ENCODE measurements at places on chromosomes 7 and 10.

- DNase-seq, result no peak
These were observed 4.7 kb downstream of the ZDHHC6 start for GRCh38 chr10:112442063-112442462.

DNA sequence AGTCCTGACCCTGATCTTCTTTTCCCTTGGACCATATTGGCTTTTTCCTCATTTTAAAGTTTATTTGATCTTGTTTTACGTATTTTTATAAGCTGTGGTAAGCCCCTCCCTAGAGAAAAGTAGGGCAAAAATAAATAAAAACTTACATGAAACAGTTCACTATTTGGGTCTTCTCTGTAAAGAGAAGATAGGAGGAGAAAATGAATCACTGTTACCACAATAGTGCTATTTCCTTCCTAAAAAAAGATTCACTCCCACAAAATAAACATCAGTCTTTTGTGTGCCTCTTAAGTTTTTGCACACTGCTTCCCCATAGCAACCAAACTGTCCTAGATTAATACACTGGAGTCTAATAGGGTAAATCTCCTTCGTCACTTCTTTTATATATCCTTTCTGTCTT lies 1.4 kb upstream of the SVIL start:
- DNase-seq, result no peak

- DNase-seq, result no peak
These were observed 256.6 kb downstream of the USP6NL start for GRCh38 chr10:11354823-11355222.

GRCh38 chr10:110392868-110393740 lies 88.4 kb upstream of the SMNDC1 start:
- DNase-seq, result peak; percentile 60

GRCh38 chr7:66557214-66558200 lies 71.2 kb upstream of the KCTD7 start:
- peak; percentile 84 for DNase-seq

DNA sequence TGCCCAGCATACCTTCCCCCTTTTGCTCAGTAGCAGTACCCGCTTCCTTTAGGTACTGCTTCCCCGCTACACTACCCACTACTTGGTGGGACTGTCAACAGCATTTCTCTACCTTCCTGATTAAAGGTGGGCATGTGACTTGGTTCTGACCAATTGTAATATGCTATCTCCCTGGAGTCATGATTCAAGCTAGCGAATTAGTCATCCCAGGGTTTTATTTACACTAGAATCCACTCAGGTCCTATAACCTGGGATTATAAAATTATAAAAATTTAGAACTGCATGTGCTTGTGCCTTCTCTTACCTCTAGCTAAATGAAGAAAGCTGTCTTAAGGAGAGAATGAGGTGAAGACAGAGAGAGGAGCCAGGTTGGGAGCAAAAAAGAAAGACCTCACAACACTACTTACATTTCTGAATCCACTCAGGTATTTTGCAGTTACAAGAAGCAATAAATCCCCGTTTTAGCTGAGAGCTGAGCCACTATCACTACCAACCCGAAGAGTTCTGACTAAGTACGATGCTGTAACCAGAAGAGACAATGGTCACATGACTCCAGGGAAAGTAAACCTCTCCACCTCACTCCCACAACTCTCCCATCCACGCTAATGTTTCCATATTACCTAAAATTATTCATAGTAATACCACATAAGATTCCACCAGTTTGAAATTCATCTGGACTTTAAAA lies 9.7 kb downstream of the GBX1 start:
- DNase-seq, result no peak

DNA sequence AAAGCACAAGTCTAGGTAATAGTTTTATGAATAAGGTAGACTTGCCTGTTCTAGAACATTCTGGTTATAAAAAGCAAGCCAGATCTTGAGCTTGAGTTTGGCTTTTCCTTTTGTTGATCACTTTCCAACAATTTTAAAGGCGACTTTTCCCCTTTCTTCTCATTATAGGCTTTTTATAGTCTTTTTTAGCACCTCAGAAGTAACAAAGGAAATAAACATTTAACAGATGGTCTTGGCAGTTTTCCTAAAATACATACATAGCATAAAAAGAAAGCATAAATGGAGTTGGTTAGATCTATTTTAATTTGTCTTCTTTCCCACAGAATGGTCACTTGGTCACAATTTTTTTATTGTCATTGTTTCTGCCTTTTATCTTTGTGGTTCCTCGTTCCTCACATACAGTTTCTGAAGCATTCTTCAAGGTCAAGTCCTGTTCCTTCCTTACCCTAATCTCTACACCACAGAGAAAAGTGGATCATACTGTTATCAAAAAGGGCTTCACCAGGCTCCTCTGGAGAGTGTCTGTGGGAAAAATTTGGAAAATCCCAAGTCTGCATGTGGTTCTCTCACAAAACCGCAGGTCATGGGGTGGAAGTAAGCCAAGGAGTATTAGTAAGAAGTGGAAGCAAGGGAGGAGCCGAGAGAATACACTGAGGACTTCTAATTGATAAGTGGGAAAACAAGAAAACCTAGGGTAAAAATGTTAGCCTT lies 31.3 kb downstream of the THNSL1 start:
- no peak for DNase-seq

DNA sequence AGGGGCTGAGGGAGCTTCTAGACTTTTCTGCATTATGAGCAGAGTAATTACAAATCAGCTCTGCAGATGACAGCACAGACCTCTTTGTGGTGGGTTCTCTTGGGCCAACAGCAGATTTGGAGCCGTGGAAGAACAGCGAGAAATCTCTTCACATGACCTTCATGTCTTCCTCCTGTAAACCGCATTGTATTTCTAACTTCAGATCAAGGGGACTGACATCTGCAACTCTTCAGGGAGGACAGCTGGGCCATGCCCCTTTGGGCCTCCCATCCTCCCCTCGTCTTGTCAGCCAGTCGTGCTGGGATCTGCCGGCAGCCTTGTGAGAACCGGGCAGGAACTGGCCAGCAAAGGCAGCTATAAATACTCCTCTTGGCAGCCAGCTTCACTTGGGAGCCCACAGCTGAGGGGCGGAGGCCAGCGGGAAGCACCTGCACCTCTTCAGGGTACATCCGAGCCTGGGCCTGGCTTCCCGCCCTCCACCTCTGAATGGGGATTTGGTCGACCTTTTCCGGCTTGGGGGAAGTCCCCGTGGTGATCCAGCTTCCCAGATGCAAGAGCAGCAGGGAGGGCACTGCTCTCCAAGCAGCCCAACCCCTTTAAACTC lies 54.7 kb downstream of the STEAP1B start:
- peak; percentile 74 for DNase-seq

DNA sequence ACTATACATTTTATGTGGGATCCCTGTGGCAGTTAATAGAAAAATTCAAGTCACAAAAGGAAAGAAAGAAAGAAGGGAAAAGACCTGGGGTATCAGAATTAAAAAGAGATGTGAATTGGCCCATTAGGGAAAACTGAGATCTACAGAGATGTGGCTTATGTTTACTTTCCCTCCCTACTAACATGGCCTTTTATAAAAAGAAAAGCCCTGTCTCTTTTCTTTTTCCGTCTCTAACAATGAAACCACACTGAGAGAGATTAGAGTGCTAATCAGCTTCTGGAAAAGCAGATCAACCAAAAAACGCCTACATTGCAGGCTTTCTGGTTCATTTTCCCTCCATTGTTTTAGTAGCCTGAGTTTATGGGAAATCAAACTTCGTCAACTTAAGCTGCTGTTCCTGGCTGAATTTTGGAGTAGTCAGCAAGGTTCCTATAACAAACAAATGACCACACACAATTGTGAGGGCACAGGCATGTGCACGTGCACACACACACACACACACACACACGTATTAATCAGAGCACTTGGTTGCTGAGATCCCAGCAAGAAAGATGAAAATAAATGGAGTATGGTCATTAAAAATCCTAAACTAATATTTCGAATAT lies 235.1 kb downstream of the SORCS1 start:
- DNase-seq, result no peak

GRCh38 chr7:140635345-140635744 lies 5.3 kb downstream of the DENND2A start:
- no peak for DNase-seq

DNA sequence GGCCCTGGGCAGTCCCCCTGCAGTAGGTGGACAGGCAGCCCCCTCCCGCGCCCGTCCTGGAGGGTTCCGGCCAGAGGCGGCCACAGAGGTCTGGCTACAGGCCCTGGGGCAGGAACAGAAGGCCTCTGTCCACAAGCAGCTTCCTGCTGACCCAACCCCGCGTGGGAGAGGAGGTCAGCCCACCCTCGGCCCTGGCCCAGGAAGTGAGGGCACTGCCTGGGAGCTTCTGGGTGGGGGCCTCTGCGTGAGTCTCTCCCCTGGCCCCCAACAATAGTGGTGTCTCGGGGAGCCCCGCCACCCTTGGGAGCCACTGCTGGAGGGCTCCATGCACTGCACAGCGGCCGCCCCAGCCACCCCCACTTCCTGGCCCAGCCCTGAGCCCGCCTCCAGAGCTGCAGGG lies 4.7 kb downstream of the MICALL2 start:
- DNase-seq, result no peak

DNA sequence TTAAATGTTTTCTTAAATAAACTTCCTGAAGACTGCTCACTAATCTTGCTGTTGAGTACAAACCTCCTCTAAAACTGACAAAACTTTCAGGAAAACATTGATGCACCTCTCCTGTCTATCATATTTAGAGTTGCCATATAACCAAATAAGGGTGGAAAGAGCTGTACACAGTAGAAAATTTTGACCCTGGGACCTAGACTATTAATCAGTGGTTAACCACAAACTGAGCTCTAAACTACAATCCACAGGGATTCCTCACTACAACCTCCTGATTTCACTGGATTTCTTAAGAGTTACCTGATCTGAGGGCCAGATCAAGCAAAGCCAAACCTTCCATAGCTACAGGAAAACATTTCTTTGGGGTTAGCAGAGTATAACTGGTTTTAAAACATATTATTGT lies 39.9 kb upstream of the WNT16 start:
- no peak for DNase-seq

- no peak for DNase-seq
These were observed 31.3 kb upstream of the SMC3 start for GRCh38 chr10:110535958-110536891.

DNA sequence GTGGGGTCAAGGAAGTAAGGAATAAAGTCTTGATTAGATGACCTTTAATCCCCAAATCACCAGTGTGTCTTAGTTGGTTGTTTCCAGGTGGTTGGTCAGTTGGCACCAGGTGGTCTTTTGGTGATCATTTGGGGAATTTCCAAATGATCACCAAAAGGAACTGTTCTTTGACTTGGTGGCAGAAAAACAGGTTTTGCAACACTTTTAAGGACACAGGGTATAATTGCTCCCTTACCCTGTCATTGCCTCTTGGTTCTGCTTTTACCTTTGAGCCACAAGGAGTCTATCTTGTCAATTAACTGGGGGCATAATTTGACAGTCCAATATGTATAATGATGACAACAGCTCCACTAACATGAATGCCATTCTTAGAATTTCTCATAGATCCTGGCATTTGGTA lies 104.2 kb downstream of the ADK start:
- no peak for DNase-seq

DNA sequence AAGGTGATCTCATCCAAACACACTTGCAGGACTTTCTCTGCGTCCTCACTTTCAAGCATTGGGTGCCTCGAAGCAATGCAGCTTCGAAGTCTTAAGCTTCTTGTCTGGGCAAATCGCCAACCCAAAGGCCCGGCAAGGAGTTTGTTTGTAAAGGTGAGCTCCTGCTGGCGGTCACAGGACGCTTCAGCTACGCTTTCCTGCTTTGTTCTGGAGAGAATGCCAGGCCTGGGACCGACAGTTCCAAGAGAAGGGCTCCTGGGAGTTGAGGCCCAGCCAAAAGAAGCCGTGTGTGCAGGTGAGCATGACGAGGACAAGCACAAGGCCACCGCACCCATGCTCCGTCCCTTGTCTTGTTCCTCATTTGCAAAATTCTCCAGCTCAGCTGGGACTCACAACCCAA lies 106.6 kb upstream of the DOCK1 start:
- no peak for DNase-seq

DNA sequence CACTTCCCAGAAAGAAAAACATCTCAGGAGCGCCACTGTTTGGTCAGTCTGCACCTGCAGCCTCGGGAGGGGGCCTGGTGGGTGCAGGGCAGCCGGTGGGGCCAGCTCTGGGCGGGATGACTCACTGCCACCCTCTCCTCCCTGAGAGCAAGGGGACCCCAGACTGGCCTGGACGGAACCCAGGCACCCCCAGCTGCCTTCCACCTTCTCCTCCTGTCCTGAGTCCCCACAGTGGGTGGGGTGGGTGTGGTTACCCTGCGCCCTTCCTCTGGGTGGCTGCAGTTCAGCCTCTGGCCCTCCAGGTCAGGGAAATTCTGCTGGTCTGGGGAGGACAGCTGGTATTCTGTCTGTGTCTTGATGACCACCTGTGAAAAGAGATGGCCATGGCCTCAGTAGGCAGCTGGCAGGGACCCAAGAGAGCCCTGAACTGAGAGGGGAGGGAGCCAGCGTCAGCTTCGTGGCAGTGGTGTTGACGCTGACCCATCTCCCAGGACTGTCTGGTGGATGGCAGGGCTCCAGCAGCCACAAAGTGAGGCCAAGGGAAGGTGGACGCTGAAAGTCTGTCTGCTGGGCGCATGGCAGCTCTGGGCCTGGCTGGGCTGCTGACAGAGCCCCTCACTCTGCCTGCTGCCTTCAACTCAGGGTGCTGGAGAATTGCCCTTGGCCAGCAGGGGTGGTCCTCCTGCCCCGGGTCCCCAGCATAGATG lies 8.9 kb downstream of the CALY start:
- DNase-seq, result no peak

- DNase-seq, result peak; percentile 27
These were observed 169.5 kb upstream of the SVIL start for GRCh38 chr10:29804025-29804852.

GRCh38 chr10:63630931-63631680 lies 109.9 kb downstream of the REEP3 start:
- DNase-seq, result no peak

- DNase-seq, result no peak
These were observed 8.3 kb downstream of the ZNF853 start for GRCh38 chr7:6623589-6624245.

- DNase-seq, result peak; percentile 6
These were observed 191.9 kb downstream of the MAD1L1 start for GRCh38 chr7:2040893-2041270.

- DNase-seq, result no peak
These were observed 350.5 kb downstream of the DGKB start for GRCh38 chr7:14552060-14552459.

DNA sequence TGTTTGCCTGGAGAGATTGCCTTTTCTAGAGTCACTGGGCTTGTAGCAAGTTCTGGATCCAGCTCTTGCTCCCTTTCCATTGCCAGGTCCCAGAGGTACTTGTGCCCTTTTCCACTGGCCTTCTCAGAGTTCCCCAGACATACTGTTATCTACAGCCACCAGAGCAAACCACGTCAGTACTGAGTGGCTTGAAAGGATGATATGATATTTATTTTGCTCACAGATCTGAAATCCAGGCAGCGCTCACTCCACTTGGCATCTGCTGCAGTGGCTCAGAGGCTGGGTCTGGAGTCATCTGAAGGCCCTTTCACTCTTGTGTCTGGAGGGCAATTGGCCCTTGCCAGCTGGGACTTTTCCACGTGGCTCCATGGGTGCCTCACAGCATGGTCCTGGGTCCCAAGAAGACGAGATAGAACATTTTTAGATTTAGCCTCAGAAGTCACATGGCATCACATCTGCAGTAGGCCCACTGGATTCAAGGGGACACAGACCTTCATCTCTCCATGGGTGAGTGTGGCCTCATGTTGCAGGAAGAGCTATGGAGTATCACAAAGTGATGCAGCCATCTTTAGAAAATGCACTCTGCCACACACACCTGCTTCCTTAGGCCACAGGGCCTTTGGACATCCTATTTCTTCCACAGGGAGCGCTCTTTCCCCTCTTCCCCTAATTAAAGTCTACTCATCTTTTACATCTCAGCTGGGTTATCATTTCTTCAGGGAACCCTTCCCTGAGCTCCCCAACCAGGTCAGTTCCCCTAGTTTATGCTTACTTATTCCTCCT lies 22.9 kb upstream of the TCF7L2 start:
- no peak for DNase-seq

Measured in left colon (tissue), 2 donors.